Dorsolateral prefrontal cortex (tissue), 122 donors: ENCODE measurements at places on chromosomes 2 and 18.

DNA sequence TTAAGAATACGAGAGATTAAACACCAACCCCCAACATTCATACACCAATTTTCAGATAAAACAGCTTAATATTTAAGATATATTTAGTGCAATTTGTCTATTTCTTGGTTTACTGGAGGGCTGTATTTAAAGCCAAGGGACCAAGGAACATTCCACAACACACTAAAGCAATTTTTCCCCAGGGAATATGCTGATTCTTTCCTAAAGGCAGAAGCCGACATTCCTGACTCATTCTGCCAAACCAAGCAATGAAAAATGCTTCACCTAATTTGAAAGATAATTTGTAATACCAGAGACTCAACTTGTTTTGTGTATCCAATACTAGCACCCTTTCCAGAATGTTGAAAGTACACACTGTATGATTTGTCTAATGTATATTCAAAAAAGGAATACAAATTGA lies 1267.6 kb upstream of the PIK3C3 start:
- DNase-seq: no peak

DNA sequence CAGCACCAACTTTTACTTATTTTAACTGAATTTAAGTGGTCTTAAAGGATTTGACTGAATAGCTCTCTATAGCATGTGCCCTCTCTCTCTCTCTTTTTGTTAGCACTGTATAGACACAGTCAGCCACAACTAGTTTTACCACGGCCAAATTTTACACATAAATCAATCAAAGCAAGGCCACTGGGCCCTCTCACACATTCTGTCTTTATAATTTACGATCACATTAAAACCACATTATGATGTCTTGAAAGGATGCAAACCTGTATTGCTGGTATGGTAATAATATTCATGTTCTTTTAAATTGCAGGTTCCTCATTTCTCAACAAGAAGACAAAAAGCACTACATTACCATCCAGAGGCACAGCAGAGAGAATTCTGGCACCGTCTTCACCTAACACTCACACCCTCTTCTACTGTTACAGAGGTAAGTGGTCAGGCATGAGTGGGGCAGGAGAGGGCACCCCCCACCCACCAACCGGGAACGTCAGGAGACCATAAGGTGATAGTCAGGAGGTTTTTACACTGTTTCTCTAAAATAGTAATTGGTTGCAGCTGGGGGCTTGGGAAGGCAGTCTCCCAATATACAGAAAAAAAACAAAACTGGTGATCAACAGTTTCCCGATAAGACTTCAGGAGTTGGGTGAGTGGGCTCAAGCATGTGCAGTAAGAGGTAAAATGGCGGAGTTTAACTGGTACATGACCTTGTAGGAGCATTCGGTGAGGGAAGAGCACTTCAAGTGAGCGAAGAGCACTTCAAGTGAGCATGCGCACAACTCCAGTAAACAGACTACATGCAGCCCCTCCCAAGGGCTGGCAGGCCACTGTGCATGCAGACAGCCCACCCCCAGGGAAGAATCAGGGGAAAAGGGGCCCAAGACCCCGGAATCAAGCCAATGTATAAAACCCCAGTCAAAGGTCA lies 296.7 kb downstream of the PIEZO2 start:
- no peak for DNase-seq

GRCh38 chr2:16257322-16258028 lies 317.1 kb downstream of the MYCN start:
- no peak for DNase-seq

DNA sequence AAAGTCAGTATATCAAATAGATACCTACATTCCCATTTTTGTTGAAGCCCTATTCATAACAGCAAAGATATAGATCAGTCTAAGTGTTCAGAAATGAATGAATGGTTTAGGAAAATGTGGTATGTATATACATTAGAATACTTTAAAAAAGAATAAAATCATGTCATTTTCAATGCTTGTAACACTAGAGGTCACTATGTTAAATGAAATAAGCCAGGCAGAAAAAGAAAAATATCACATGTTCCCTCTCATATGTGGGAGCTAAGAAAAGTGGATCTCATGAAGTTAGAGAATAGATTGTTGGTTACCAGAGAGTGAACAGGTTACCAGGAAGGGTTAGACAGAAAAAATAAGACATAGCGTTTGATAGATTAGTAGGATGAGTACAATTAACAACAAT lies 1111.0 kb upstream of the SLC39A10 start:
- no peak for DNase-seq

- DNase-seq: no peak
Measured at GRCh38 chr18:48718251-48718959, 179.6 kb downstream of the CTIF start.

DNA sequence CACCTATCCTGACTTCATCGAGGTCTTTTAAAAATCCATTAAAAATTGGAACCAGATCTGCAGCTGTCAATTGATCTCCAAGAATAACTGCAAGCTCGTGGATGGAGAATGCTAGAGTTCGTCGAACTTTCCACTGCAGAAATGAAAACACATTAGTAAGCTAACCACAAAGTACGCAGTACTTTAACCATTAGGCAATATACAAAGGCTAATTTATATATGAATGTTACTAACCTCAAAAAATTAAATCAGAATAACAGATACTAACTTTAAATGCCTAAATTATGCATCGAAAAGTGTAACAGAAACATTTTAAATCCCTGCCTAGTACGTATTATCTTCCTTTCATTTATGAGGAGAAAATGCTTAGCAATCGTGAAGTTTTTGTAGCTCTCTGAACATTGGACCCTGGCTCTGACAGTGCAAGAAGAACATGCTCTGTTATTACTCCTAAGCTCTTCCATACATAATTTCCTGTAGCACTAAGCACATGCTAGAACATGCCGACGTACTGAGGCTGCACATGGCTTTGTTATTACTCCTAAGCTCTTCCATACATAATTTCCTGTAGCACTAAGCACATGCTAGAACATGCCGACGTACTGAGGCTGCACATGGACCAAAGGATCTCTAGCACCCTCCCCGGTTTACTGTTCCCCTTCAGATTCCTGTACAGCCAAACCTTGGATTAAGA lies 57.0 kb downstream of the PPP4R1 start:
- no peak for DNase-seq

GRCh38 chr2:98623657-98624056 lies 15.3 kb downstream of the UNC50 start:
- peak; percentile 15 for DNase-seq

DNA sequence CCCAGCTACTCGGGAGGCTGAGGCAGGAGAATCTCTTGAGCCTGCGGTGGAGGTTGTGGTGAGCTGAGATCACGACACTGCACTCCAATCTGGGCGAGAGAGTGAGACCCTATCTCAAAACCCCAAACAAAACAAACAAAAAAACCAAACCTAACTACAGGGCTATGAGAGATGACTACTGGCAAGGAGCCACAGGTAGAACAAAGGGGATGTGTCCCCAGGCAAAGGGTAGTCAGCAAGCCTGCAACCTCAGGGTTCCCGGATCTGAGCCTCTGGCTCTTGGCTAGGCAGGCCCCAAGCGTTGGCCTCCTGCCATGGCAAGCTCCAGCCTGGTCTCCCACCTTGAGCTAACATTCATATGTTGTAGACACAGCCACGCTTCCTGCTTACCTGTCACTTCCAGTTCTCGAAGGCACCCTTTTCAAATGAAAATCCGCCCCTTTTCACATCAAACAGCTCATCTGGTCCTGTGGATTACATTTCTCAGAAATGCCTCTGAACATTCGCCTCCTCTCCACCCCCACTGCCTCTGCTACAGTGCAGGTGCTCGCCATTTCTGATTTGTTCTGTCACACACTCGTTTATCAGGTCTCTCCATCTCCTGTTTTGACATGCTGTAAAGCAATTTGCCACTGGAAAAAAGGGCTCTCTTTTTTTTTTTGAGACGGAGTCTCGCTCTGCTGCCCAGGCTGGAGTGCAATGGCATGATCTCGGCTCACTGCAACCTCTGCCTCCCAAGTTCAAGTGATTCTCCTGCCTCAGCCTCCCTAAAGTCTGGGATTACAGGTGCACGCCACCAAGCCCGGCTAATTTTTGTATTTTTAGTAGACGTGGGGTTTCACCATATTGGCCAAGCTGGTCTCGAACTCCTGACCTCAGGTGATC lies 13.1 kb upstream of the ACTR3 start:
- DNase-seq: no peak

DNA sequence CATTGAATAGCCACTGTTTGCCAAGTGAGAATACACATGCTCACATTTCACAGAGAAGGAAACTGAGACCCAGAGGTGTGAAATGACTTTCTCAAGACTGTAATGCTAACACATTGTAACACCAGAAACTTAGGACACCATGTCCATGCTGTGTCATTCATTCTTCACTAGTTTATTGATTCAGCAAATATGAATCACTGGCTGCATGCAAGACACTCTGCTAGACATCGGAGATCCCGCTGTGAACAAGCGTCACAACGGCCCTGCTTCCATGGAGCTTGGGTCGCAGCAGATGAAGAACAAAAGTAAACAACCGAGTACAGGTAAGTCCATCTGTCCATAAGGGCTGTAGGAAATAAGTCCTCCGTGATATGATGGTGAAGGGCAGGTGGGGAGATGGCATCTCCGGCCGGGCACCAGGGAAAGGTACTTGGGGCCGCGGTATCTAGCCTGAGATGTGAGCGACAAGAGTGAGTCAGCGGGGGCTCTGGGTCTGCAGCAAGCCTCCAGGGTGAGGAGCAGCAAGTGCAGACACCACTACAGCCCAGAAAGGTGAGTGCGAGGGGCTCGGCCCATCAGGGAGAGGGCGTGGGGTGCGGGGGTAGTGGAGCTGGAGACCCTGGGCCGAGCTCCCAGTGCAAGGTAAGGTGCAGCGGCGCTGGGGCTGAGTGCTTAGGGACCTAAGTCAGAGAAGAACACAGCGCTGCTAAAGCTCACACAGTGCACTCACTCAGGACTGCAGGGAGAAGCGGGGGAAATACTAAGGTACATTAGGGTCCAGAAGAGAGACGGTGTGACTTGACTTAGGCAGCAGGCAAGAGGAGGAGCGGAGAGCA lies 391.2 kb downstream of the FBXO15 start:
- DNase-seq: no peak

DNA sequence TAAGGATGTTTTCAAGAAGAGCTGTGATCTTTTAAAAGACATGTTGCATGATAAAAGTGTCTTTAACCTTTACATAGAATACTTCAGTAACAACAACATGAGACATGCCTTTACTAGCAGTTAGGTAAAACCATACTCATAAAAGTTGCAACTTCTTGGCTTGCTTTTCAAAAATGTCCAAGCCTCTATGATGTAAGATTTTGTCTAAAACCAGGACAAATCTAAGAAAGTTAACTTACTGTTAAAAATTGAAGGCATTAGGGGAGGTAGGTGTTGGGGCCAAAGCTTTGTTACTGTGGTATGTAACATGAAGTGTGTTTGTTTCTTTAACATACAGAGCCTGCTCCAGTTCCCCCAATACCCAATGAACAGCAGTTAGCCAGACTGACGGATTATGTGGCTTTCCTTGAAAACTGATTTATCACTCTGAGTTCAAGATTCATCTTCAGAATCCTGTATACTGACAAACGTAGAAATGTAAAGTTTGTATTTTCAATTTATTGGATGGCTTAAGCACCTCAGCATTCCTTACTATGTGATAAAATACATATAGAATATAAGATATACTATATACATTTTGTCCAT lies 11.7 kb downstream of the COPS8 start:
- no peak for DNase-seq

- no peak for DNase-seq
Measured at GRCh38 chr2:48377646-48378045, 152.3 kb upstream of the STON1 start.

- no peak for DNase-seq
Measured at GRCh38 chr18:10525371-10525691, 496 bp upstream of the NAPG start.

DNA sequence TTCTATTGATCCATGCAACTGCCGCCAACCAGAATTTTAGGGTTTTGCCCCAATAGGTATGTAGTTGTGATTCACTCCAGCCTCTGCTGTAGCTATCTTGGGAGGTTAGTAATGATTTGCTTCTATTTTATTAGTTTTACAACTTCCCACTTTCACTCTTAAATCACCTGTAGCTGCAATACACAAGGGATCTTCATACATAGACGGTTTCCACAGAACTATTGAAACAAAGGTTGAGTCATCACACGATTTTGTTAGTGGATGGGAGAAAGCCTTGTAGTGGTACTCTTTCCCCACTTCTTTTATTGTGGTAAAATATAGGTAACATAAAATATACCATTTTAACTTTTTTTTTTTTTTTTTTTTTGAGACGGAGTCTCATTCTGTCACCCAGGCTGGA lies 104.2 kb upstream of the SPRED2 start:
- DNase-seq: no peak

GRCh38 chr2:121405233-121405632 lies 120.2 kb upstream of the TFCP2L1 start:
- no peak for DNase-seq

- DNase-seq: no peak
Measured at GRCh38 chr2:43412114-43412753, 183.6 kb downstream of the THADA start.

GRCh38 chr18:75393721-75394120 lies 33.8 kb downstream of the SMIM21 start:
- no peak for DNase-seq

DNA sequence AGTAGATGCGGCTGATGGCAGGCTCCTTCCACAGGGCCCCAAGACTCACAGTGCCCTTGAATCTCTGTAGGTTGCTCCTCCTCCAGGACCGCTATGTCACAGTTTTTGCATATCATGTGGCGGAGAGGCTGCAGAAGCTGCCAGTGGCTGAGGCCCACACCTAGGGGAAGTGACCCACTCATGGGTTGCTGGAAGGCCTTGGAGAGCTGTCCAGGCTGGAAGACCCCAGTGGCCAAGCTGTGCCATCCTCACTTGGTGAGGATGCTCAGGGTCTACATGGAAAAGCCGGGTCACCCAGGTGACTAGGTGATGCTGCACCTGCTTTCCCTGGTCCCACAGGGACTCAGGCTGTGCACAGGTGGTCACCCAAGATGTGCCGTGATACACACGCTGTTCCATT lies 90.6 kb downstream of the SEPTIN10 start:
- DNase-seq: no peak

- no peak for DNase-seq
Measured at GRCh38 chr2:9582624-9583023, 27.0 kb upstream of the ADAM17 start.

GRCh38 chr18:75800331-75800648 lies 372.8 kb upstream of the SMIM21 start:
- DNase-seq: no peak

- DNase-seq: no peak
Measured at GRCh38 chr18:24227977-24228666, 89.3 kb downstream of the CABYR start.
